ENCODE measurements at places on chromosomes 7 and 10.

DNA sequence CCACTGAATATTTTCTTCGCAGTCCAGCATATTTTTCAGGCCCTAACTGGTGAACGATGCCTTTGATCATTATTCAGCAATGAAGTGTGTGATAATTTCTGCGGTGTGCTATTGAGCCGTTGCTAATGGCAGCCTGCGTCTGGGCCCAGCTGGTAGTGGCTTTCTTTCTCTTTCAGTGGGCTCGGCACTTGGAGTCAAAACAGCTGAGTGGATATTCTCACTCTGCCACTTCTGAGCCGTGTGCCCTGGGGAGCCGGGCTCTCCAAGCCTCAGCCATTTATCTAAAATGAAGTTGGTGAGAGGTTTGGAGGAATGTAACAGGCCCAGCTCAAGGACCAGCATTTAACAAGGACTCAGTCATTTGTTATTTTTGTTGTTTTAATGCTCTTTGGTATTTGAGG lies 87.5 kb upstream of the IFRD1 start:
- DNase-seq = no peak

DNA sequence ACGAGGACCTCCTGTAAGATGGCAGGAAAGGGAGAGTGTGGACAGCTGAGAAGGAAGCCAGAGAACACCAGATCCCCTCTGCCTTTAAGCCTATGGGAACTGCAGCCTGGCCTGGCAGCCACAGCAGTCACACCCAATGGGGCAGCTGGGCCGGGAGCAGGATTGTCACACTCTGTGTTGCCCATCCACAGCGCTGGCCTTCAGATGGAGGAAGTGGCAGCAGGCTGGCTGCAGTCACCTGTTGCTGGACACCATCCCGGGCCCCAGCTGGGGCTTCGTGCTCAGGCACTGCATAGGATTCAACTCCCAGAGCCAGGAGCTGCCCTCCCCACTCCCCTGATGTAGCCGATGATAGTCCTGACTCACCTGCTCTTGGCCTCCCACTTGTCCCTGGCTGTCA lies 114.4 kb downstream of the COL13A1 start:
- DNase-seq = no peak

GRCh38 chr10:113648478-113648877 lies 15.4 kb downstream of the NRAP start:
- DNase-seq = no peak

DNA sequence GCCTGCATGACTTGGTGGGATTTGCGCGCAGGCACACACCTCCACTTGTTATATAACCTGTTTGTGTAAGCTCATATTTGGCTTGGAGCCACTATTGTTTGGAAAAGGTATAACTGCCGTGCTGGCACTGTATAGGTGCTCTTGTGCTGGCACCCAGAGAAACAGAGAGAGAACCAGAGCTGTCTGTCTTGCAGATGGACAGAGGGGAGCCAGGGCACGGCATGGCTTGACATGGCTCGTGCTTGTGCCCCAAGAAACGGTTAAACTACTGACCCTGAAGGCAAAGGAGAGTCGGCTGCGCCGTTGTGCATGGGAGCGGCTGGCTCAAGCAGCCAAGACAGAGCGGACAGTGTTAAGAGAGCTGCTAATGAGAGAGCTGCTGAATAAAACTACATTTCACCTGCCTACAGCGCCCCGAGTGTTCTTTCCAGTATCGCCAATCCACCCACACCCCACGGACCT lies 23.2 kb downstream of the RAPGEF5 start:
- DNase-seq = no peak

DNA sequence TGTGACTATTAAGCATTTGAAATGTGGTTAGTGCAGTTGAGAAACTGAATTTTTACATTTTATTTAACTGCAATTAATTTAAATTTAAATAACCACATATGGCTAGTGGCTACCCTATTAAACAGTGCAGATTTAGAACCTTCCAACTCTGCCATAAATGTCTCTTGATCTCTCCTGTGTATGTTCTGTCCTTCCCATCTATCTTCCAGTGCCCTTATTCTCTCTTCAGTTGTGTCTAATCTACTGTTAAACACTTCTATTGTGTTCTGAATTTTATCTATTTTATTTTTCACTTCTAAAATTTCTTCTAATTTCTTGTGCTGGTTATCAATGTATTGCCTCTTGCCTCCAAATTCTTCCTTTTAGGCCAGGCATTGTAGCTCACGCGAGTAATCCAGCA lies 105.0 kb downstream of the CUL2 start:
- no peak for DNase-seq

- DNase-seq = no peak
Measured at GRCh38 chr7:68684246-68684839, 913.9 kb upstream of the AUTS2 start.

- no peak for DNase-seq
Measured at GRCh38 chr10:127148933-127149220, 47.5 kb downstream of the INSYN2A start.

GRCh38 chr7:81666209-81666608 lies 103.6 kb downstream of the HGF start:
- no peak for DNase-seq

DNA sequence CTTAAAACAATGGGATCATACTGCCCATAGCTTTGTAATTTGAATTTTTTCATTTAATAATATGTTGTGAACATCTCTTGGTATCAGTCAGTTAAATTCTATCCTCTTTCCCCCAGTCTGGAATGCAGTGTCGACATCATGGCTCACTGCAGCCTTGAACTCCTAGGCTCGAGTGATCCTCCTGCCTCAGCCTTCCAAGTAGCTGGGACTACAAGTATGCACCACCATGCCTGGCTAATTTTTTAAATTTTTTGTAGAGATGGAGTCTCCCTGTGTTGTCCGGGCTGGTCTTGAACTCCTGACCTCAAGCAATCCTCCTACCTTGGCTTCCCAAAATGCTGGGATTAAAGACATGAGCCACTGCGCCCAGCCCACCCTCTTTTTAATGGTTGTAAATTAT lies 34.6 kb downstream of the MPLKIP start:
- no peak for DNase-seq

DNA sequence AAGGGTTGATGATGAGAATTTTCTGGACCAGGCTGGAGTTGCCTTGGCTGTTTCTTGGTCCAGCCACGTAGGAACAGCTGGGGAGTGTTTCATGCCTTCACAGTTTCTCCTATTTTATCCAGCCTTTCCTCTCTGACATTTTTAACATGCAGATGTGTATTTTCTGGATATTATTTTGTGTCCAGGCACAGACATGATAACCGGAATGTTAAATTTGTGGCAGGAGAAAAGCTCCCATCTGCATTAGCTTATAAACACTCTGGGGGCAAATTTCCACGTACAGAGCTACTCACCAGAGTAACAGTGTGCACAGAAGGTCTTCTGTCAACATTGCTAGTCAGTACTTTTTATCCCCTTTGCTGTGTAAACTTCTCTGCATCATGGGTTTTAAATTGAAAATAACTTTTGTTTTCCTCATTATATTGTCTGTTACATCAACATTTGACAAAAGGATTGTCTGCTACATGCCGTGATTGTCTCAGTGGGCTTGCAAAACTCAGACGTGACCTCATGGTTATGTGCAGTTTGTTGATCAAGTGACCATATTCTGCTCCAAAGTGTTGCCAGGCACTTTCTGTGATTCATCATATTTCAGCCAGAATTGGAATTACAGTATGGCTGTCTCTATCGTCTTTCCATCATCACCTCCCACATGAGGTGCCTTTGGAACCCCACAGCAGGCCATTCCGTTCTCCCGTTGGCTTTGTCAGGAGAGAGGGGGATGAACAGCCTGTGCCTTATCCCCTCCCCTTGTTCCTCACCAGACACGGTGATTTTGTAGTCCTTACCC lies 41.4 kb downstream of the INSYN2A start:
- DNase-seq = no peak

- DNase-seq = no peak
Measured at GRCh38 chr7:102318482-102318971, 31.9 kb downstream of the SH2B2 start.

- no peak for DNase-seq
Measured at GRCh38 chr7:3495530-3495929, 194.5 kb downstream of the SDK1 start.

Data from stimulated activated CD4-positive, alpha-beta T cell treated with anti-CD3 and anti-CD28 coated beads, Interleukin-1b, Interleukin-23, amount 100 ng/mL, for 1 hour (primary cell).